ENCODE measurements at places on chromosomes 7 and 10. TPM values are rescaled to one million over a fixed set of nuclear protein-coding genes. Genes with fewer than 3 reads are reported as not detected.

DNA sequence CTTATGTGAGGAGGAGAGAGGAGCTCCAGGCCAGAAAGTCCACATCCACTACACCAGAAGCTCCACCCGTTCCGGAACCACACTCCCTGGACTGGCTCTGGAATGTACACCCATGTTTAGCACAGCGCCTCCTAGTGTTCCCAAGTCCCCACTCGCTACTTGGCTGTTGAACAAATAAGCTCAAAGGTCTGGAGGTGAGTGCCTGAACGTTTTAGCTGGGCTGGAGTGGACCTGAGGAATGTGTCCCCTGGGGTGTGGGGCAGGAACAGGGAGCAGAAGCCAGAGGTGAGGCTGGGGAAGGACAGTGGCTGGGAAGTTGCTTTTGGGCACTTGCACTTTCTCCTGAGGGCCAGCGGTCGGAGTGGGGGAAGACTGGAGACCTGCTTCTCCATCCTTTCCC, 164.1 kb upstream of the CDCA7L start:
- DNase-seq = peak; percentile 64

TMEM270 gene
- not detected for total RNA-seq

DNA sequence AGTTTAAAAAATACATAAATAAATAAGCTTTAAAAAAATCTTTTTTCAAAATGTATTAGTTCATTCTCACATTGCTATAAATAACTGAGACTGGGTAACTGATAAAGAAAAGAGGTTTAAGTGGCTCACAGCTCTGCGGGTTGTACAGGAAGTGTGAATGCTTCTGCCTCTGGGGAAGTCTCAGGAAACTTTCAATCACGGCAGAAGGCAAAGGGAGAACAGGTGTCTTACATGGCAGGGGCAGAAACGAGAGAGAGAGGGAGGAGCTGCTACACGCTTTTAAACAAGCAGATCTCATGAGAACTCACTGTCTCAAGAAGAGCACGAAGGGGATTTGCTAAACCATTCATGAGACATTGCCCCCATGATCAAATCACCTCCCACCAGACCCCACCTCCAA, 114.6 kb downstream of the DNAJC1 start:
- DNase-seq = no peak

HOXA5 gene
- not detected for total RNA-seq

- DNase-seq = peak; percentile 38
These were observed 192.6 kb downstream of the TNS3 start for GRCh38 chr7:47389171-47389922.

- DNase-seq = no peak
These were observed 10.1 kb upstream of the TMEM196 start for GRCh38 chr7:19783541-19783940.

DNA sequence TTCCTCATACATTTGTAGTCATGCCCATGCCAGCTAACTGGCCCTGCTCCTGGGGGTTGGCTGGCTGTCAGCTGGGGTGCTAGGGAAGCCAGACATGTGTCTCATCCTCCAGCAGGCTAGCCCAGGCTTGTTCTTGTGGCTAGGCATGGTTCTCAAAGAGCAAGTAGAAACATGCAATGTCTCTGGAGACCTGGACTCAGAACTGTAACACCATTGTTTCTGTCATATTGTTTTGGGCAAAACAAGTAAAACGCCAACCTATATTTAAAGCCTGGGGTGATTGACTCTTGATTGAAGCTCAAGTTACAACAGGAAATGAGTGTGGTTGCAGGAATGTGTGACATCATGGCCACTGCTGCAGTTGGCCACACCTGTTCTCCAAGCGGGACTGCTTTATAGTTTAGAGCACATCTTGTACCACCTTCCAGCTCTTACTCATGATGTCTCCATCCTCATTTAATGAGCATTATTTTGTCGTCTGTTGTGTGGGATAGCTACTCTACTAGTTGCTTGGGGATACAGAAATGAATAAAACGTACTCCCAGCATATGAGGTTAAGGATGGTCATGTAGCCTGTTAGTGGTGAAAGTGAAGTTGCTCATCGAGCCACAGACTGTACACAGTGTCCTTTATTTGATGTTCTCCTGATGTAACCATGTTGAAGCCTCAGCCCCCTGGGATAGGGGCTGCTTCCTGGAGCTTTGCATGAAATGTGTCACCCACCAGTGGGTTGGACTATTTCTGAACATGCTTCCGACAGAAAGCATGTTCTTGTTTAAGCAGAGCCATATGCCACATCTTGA, 168.4 kb downstream of the SORCS3 start:
- no peak for DNase-seq

DNA sequence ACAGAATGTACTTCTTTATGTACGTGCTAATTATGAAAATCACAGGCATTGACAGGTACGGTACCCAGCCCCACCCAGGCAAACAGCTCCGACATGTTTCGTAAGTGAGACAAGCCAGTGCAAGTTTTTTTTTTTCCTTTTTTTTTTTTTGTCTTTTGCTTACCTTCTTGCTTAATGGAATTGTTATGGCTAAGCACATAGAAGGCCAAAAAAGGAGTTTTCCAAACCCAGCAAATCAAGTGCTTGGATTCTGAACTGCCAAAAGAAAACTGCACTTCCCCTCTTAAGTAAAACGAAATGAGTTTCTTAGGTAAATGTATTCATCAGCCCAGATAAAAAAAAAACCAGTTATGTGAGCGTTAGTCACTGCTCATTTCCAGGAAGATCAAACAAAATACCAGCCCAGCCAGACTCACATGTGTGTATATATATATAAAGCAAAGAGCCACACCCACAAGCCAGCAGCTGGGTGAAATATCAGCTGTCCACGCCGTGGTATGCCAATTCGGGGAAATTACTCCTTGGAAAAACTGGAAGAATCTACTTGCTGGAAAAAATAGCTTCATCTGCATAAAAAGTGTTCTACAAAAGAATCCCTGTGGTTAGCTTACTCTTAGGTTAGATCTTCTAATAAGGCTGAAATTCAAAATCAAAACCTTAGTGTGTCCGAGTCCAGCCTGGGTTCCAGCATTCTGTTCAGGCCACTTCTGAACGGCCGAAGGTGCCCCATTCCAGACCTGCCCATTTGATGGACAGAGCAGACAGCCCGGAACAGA, 8.0 kb downstream of the KLF6 start:
- no peak for DNase-seq

ADRA2A gene
- 0.41 TPM for total RNA-seq

CYP3A7 gene
- total RNA-seq = not detected

DNA sequence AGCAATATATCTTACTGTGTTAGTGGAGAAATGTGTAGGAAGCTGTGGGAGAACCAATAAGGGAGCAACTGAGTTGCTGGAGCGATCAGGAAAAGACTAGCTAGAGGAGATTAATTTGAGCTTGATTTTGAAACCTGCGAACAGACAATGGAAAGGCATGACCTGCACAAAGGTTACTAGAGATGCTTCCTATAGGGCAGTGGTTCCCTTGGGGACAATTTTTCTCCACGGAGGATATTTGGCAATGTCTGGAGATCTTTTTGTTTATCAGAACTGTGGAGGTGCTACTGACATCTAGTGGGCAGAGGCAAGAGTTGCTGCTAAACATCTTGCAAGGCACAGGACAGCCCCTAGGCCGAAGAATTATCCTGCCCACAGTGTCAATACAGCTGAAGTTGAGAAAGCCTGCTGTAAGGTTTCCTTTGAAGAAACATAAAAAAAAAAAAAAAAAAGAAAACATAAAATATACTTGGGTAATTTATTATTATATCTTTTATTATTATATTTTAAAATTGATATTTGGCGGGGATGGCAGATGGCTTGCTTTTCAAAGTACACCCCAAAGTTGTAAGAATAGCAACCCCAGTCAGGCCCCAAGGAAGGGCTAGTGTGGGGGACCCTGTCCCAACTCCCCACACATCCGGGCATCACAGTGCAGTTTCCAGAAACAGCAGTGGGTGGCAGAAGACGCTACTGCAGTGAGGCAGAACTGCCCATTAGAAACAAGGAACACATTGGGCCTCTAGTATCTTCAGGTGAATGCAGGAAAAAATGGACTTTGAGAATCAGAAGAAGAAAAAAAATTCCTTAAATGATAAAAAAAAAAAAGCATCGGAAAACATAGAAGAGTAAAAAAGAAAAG, 481.6 kb downstream of the SH2D4B start:
- DNase-seq = no peak

PPP1R9A gene
- 31.4 TPM for total RNA-seq

- no peak for DNase-seq
These were observed 51.5 kb downstream of the NRCAM start for GRCh38 chr7:108404509-108405420.

GRCh38 chr10:78600740-78601139, 468.0 kb upstream of the ZMIZ1 start:
- no peak for DNase-seq

NODAL gene
- not detected for total RNA-seq

- no peak for DNase-seq
These were observed 160.9 kb upstream of the SEMA3C start for GRCh38 chr7:81079746-81080145.

DNA sequence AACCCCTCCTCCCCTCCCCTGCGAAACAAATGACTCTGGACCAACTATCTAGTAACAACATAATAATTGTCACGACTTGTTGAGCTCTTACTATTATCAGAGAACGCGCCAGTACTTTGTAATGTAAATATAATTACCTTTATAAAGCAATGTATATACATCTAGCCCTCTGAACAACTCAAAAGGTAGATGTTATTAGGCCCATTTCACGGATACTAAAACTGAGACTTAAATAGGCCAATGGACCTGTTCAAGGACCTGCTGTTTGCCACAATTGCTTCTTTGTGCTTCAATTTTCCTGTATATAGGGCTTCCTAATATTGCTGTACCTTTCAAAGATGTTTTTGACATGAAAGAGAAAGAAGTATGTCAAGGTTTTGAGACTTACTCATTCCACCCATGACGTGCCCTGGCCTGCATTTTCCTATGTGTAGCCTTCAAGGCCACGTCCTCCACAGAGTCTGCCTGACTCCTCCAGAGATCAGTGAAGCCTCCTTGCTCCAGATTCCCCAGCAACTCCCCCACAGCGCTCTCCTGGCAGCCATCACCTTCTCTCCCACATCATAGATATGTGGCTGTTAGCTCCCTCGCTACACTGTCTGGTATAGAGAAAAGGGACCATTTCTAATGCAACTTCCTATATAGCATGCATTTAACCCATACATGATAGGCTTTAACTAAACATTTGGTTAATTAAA, 156.6 kb downstream of the SKIDA1 start:
- DNase-seq = no peak

- DNase-seq = no peak
These were observed 32.3 kb upstream of the IL6 start for GRCh38 chr7:22694597-22695207.

- no peak for DNase-seq
These were observed 4.0 kb downstream of the HECW1 start for GRCh38 chr7:43116451-43116850.

- no peak for DNase-seq
These were observed 47.2 kb downstream of the VAX1 start for GRCh38 chr10:117090834-117091233.

GRCh38 chr7:155621418-155621980, 23.0 kb upstream of the RBM33 start:
- no peak for DNase-seq

ACTR3C gene
- 5.6 TPM for total RNA-seq

SAMD9L gene
- total RNA-seq = 6.4 TPM

- no peak for DNase-seq
These were observed 82.9 kb downstream of the CFTR start for GRCh38 chr7:117562759-117563158.

GRCh38 chr7:110050785-110051184, 1040.1 kb upstream of the LRRN3 start:
- DNase-seq = no peak

GRID1 gene
- 0.06 TPM for total RNA-seq

GRCh38 chr7:30323006-30323355, 38.6 kb downstream of the ZNRF2 start:
- DNase-seq = no peak

- no peak for DNase-seq
These were observed 84.7 kb downstream of the LRGUK start for GRCh38 chr7:134211817-134212216.

TMEM176A gene
- 167 TPM for total RNA-seq

DNA sequence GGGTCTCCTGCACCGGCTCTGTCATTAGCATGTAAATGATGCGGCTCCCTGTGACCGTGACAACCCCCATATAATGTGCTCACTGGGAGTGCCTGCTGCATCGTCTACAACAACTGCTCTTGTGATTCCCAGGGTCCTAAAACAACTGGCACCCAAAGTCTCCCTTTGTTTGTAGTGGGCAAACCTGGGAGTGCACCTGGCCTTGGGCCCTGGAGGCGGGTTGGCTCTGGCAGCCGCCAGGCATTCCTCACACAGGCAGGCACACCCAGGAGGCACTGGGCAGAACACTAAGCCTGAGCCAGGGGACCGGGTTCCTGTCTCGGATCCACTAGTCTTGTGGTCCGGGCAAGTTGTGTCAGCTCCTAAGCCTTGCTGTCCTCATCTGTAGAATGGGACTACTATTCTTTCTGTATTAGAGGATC, 115.5 kb upstream of the GPR26 start:
- DNase-seq = no peak

ADGRA1 gene
- not detected for total RNA-seq

- DNase-seq = no peak
These were observed 511.9 kb upstream of the ZMIZ1 start for GRCh38 chr10:78556705-78557432.

DNA sequence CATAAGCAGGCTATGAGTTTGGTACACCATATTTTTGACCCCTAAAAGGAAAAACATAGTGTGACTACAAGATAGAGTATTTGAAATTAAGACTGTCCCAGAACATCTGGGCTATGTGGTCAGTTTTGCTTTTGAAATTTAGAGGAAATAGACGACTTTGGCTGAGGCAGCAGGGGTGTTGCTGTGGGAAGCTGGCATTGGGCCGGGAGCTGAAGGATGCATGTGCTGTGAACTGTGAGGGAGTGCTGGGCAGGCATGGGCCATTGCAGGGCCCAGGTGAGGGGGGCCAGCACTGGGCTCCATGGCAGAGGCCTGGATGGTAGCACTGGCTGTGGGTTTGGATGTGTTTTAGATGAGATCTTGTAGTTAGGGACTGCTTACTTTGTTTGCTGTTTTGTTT, 168.3 kb downstream of the BMPER start:
- peak; percentile 61 for DNase-seq

DNA sequence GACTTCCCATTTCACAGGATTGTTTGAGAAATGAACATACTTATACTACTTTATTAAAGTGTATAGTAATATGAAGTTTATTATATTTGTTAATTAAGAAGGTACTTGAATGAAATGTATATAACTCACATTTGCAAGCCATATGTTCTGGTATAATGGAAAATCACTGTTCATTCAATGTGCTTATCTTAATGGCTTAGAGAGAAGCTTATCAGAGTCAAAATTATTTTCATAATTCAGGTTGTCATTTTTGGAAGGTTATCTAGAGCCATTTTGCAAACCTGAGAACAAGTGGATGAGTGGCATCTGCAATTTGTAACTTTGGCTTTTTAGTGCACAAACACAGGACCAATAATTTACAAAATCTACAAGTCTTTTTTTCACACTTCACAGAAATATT, 621.0 kb downstream of the ARL4A start:
- no peak for DNase-seq

DNA sequence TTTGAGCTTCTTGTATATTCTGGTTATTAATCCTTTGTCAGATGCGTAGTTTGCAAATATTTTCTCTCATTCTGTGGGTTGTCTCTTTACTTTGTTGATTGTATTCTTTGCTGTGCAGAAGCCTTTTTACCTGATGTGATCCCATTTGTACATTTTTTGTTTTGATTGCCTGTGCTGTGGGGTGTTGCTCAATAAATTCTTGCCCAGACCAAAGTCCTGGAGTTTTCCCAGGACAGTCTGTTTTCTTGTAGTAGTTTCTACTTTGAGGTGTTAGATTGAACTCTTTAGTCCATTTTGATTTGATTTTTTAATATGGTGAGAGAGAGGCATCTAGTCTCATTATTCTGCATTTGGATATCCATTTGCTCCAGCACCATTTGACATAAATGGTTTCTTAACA, 588.7 kb upstream of the MBL2 start:
- DNase-seq = no peak
